GM13977 (cell line): ENCODE measurements at places on chromosomes 7 and 10.

DNA sequence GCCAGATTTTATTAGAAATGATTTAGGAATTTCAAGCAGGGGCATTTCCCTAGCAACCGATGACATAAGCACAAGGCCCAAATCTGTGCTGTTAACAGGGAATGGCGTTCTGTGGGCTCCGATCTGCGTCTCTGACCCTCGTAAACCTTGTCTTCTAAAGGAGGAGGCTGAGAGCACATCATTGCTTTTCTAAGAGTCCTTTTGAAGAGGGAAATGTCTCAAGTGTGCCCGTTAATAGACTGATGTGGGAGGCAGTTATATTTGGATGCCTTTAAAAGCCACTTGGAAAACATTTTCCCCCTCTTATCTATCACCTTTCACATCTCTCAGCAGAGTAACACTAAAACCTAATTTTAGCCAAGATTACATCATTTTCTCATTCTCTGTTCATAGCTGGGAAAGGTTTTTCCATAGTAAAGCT is 424.1 kb upstream of the GALNT17 start:
- DNase-seq: no peak

GRCh38 chr7:152882576-152883310 is 123.2 kb downstream of the ACTR3B start:
- DNase-seq: no peak

DNA sequence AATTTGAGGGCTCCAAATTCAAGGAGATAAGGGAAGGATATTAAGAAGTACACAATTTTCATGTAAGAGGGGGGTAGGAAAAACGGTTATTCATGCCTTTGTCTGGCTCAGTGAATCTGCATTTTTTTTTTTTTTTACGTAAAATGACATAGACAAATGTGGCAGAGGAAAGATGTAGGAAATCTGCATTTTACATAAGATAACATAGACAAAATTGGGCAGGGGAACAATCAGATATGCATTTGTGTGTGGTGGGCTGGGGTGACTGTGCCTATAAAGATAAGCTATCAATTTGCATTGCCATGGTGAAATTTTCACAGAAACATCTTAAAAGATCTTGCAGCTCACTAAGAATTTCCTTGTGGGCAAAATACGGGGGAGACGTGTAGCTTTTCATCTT is 92.7 kb upstream of the GPR141 start:
- DNase-seq: no peak

DNA sequence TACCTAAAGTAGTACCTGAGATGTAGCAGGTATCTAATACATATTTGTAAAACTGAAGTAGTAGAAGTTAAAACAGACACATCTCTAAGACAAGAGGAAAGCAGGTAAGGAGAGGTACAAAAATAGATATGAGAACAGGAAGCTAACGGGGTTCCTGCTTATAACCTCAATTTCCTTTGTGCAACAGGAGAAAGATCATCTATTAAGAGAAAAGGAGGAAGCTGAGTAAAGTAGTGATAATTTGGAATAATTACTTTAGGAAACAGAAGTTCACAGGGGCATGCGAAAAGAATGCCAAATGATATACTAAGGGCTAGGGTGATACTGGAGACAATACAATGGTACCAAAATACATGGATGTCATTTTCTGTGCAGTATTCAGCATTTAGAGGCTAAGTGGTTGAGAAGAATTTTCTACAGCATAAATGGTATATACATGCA is 108.7 kb downstream of the NRBF2 start:
- no peak for DNase-seq

DNA sequence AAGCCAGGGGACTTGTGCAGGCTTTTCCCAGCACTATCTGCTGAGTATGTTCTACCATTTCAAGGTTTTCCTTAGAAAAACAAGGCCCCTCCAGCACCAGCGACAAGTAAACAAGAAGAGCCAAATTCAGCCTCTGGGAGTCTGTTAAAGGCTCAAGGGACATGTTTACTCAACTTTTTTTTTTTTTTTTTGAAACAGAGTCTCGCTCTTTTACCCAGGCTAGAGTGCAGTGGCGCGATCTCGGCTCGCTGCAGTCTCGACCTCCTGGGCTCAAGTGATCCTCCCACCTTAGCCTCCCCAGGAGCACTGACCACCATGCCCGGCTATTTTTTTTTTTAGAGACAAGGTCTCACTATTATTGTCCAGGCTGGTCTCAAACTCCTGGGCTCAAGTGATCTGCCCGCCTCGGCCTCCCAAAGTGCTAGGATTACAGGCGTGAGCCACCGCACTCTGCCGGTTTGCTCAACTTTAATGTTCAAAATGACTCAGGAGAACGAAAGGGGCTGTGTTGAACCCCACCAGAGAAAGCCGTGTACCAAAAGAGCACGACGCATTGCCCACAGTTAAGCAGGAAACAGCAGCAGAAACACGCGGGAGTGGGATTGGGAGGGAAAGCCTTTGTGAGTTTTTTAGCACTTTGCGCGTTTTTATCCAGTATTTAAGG is 772 bp downstream of the PRDX3 start:
- DNase-seq: no peak

- DNase-seq: no peak
Measured at GRCh38 chr10:60335708-60336107, 54.0 kb downstream of the ANK3 start.

DNA sequence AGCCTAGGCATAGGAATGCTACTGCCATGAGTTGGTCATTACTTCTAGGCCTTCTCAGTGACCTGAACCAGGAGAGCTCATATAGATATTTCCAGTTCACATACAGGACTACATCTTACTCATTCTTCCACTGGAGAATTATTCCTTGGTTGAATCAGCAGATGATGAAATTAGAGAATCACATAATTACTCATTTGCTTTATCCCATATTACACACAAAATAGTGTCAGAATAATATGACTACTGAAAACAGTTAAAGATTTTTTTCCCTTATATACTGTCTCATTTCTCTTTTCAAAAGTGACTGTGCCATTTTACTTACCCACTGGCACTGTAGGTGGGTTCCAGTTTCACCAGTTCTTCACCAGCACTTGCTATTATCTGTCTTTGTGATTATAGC is 18.5 kb downstream of the BMS1 start:
- DNase-seq: no peak

DNA sequence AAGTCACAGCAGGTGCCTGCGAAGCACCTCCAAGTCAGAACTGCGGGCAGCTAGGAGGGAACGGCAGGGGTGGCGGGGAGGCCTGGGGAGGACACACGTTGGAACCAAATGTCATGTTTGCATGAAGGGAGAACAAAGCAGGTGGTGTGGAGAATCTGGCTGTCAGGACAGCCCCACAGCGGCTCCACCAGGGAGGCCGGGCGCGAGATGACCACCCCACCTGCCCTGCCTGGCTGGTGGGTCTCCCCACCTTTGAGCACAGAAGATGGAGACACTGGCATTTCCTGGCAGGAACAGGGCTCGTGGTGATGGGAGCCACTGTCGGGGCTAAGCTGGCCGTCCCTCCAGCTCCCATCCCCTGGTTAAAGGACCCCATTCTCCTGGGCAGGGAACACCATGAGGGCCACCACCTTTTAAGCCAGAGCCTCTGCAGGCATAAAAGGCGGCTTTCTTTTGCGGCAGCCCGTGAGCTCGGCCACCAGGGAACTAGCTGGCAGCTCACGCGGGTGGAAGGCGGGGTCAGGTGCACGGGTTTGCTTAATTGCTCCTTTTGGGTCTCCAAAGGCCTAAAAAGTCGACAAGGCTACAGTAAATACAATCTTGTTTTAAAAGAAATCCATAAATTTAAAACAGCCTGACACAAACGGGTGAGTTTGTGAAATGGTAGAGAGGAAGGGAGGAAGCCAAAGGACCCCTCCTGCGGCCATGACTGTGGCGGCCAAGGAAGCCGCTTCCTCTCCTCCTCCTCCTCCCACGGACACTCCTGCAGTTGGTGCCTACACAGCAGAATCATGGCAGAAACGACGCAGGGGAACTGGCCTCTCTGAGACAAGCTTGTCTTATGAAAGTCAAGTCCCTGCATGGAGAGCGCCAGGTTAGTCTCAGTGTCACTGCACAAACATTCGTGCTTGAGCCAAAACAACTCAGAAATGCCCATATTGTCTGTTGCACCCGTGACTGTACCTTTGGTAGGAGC is 213.8 kb downstream of the DNAJB6 start:
- no peak for DNase-seq

- no peak for DNase-seq
Measured at GRCh38 chr10:7948371-7949000, 106.0 kb upstream of the GATA3 start.
